ENCODE measurements at places on chromosomes 3 and 15.

- no peaks in the 10 kb centered on the region for H3K36me3 ChIP-seq
- no peak overlapping the region for H3K4me3 ChIP-seq
- no peak for DNase-seq
- H3K27ac ChIP-seq, result no peak overlapping the region
Observed at GRCh38 chr3:62803276-62803675, 71.9 kb downstream of the CADPS start.

DNA sequence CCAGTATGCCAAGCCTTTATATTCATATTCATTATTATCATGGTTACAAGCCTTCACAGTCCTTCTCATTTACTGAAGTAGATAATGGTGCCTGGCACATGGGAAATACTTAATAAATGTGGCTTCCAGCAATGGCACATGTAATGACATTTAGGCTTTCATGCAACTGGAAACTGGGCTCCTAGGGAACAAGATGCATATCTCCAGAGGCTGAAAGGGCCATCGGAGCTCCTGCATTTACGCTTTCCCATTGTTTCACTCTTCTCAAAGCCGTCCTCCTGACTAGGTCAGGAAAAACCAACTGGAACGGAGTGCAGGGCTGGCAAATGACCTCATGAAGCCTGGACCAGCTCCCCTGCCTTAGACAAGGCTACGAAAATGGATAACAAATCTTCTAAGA, 474.9 kb downstream of the MAGI1 start:
- no peaks in the 10 kb centered on the region for H3K27me3 ChIP-seq
- no peak overlapping the region for H3K27ac ChIP-seq
- H3K4me3 ChIP-seq, result no peak overlapping the region
- no peaks in the 10 kb centered on the region for H3K36me3 ChIP-seq
- no peaks in the 10 kb centered on the region for H3K4me1 ChIP-seq

- H3K4me1 ChIP-seq, result no peaks in the 10 kb centered on the region
- H3K27ac ChIP-seq, result no peak overlapping the region
- DNase-seq, result no peak
Observed at GRCh38 chr3:129933471-129933870, 40.0 kb upstream of the TMCC1 start.

DNA sequence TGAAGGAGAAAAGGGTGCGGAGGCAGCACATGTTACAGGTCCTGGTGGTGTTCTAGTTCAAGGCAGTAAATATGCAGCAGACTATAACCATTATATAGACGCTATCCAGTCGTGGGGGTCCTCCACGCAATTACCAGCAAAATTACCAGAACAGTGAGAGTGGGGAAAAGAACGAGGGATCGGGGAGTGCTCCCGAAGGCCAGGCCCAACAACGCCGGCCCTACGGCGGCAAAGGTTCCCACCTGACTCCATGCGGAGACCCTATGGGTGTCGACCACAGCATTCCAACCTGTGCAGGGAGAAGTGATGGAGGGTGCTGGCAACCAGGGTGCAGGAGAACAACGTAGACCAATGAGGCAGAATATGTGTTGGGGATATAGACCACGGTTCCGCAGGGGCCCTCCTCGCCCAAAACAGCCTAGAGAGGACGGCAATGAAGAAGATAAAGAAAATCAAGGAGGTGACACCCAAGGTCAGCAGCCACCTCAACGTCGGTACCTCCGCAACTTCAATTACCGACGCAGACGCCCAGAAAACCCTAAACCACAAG, 89.0 kb upstream of the TPM1 start:
- no peaks in the 10 kb centered on the region for H3K4me1 ChIP-seq
- DNase-seq, result no peak
- no peak overlapping the region for H3K4me3 ChIP-seq
- H3K27me3 ChIP-seq, result no peaks in the 10 kb centered on the region

DNA sequence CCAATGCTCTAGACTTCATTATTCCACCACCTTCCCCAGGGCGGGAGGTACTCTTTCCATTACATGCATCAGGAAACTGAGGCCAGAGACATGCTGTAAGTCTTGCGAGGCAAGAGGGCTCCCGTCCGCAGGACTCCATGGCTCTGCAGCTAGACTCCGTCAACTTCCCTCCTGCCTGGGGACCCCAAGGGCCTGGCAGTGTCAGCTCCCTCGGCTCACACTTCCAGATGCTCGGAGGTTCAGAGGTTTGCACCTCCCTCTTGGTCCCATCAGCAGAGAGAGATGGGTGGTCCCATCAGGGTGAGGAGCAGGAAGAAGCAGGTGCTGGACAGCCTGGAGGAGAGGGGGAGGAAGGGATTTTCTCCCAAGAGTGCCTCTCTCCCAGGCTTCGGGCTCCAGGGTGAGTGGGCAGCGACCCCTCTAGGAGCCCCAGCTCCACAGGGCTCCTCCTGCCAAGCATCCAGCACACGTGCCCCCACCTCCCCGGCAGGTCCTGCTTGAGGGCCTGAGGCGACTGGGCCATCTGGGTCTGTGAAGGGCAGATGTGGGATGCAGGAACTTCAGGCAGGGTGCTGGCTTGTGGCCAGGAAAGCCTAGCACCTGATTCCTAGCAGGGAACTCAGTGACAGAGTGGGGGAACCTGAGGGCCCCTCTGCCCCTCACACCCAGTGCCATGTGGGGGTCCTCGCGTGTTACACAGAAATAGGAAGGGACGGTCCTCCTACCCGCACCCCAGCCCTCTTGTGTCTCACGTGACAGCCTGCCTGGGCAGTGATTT, 9.3 kb downstream of the PAK6 start:
- DNase-seq, result peak; percentile 15
- H3K4me3 ChIP-seq, result no peak overlapping the region
- H3K27me3 ChIP-seq, result no peaks in the 10 kb centered on the region
- H3K27ac ChIP-seq, result no peak overlapping the region

- H3K4me3 ChIP-seq, result no peak overlapping the region
- DNase-seq, result no peak
- H3K27me3 ChIP-seq, result no peaks in the 10 kb centered on the region
- no peak overlapping the region for H3K27ac ChIP-seq
Observed at GRCh38 chr3:194736277-194736895, 50.7 kb downstream of the FAM43A start.

DNA sequence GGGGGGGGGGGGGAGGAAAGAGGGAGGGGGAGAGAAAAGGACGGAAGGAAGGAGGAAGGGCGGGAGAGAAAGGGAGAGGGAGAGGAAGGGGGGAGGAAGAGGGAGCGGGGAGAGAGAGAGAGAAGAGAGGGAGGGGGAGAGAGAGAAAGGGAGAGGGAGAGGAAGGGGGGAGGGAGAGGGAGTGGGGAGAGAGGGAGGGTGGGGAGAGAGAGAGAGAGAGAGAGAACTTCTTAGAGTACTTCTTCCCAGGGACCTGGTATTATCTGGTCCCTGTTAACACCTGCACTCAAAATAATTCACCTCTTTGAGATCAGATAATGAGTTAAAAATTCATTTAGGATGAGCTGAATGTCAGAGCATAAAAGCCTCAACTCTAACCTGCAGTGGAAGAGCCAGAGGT, 1.1 kb downstream of the SEC13 start:
- H3K27me3 ChIP-seq, result no peaks in the 10 kb centered on the region
- DNase-seq, result no peak
- peaks cover 42% of the 10 kb centered on the region for H3K36me3 ChIP-seq
- peak overlapping the region; percentile 97 for H3K4me3 ChIP-seq

GRCh38 chr3:73601011-73601410, 23.7 kb downstream of the PDZRN3 start:
- H3K4me3 ChIP-seq, result no peak overlapping the region
- H3K36me3 ChIP-seq, result no peaks in the 10 kb centered on the region
- no peak overlapping the region for H3K27ac ChIP-seq
- DNase-seq, result no peak

DNA sequence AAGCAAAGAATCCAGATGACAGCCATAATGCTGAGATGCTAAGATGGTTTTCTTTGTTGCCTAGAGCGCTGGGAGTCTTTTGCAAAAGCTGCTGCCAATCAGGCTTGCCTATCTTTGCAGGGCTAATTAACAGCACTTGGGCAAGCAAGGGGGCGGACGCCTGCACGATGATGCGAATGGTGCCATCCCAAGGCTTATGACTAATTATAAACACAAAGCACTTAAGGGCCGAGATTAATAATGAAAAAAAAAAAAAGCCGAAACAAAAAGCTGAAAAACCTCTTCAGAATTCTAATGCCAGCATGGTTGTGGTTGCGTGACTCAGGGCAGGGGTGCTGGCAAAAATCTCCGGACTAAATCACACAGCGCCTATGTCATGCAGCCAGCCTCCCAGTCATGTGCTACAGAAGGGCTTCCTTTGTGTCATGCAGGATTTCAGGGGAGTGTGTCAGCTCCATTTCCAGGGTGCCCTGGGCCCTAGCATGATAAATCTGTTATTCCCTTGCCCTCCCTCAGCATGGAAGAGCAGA, 185.0 kb upstream of the ANKRD28 start:
- no peak overlapping the region for H3K4me3 ChIP-seq
- no peak overlapping the region for H3K27ac ChIP-seq
- DNase-seq, result peak; percentile 32
- H3K36me3 ChIP-seq, result no peaks in the 10 kb centered on the region
- no peaks in the 10 kb centered on the region for H3K27me3 ChIP-seq
- H3K4me1 ChIP-seq, result no peaks in the 10 kb centered on the region

- no peak for DNase-seq
- H3K27me3 ChIP-seq, result no peaks in the 10 kb centered on the region
- H3K4me1 ChIP-seq, result peaks cover 41% of the 10 kb centered on the region
- peak overlapping the region; percentile 94 for H3K27ac ChIP-seq
- H3K36me3 ChIP-seq, result no peaks in the 10 kb centered on the region
- no peak overlapping the region for H3K4me3 ChIP-seq
Observed at GRCh38 chr3:125037498-125038150, 18.2 kb downstream of the HEG1 start.

DNA sequence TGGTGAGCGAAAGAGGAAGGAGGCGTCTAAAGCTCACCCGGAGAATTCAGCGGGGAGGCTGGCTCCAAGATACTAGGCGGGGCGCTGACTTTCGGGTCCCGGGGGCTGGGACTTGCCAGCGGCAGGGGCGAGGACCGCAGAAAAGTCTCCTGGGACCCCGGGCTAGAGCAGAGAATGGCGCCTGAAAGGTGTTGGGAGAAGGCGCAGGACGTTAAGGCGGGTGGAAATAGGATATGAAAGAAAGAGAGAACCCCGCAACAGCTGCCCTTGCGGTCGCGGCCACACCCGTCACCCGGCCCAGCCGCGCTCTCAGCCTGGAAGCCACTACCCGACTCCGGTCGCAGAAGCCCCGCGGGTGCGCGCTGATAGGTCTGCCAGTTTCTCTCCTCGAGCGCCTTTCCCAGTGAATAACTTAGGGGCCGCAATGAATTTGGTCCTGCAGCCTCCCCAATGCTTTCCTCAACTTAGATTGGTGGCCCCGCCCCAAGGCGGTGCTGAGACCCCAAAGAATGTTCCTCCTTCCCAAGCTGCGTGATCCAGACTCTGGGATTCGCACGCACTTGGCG, 604 bp downstream of the LTK start:
- H3K36me3 ChIP-seq, result peaks cover 4% of the 10 kb centered on the region

DNA sequence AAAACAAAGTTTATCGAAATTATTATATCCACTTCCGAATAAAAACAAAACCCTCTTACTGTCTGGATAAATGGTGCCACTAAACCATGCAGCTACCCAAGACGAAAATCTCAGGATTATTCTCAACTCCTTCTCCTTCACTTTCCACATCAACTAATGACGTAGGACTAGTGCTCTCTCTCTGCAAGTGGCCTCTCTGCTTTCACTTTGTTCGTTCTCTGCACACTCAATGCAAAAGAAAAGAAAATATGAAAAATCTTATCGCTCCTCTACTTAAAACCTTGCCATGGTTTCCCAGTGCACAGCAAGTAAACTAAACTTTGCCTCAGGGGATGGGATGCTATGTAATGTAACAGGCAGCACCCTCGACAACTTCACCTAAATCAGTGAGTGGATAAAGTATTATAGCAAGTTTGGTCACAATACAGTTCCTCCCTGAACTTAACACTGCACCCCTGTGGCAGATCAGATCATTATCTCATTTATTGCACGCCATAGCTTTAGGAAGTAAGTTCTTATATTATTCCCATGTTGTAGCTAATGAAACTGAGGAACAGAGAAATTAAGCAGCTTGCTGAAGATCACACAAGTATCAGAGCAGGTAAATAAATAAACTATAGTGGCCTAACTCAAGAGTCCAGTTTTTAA, 262.7 kb upstream of the GADL1 start:
- DNase-seq, result no peak
- peak overlapping the region; percentile 3 for H3K4me3 ChIP-seq
- no peaks in the 10 kb centered on the region for H3K4me1 ChIP-seq

GRCh38 chr3:155236473-155236872, 57.0 kb downstream of the STRIT1 start:
- H3K27me3 ChIP-seq, result no peaks in the 10 kb centered on the region
- H3K36me3 ChIP-seq, result no peaks in the 10 kb centered on the region
- H3K4me3 ChIP-seq, result no peak overlapping the region
- no peak for DNase-seq
- H3K27ac ChIP-seq, result no peak overlapping the region
- no peaks in the 10 kb centered on the region for H3K4me1 ChIP-seq

DNA sequence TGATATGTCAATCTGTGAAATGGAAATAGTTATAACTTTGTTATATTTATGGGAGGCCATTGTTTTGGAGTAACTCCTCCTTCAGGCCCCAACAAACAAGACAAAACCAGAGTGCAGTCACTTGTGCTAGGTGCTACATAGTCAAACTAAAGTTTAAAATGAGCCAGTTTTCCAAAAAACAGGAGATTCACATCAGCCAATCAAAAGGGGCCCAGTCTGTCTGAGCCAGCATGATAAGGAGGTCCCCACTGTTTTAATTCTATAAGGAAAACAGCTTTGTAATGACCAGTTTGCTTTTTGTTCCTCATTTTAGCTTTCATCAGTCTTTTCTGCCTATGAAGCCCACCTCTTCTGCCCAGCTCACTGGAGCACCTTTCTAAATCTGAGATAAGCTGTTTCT, 94.7 kb upstream of the SLC7A14 start:
- H3K27me3 ChIP-seq, result no peaks in the 10 kb centered on the region
- no peak overlapping the region for H3K4me3 ChIP-seq
- H3K27ac ChIP-seq, result no peak overlapping the region
- DNase-seq, result no peak
- no peaks in the 10 kb centered on the region for H3K4me1 ChIP-seq

DNA sequence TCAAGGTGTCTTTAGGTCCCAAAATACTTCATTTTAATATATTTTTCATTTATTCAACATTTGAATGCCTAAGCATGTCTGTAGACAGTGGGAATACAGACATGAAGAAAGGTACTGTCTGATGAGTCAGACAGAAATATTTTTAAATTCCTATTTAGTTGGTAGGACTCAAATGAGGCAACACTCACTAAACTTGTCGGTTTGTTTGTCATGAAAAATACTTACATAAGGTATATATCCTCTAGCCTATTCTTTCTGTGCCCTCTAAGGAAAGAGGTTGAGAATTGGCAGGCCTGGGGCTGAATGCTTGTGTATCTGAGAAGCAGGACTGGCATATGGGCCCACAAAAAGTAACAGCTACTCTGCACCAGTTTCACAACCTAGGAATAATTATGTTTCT, 423.6 kb upstream of the MDFIC2 start:
- no peak overlapping the region for H3K4me3 ChIP-seq
- H3K4me1 ChIP-seq, result no peaks in the 10 kb centered on the region
- H3K36me3 ChIP-seq, result no peaks in the 10 kb centered on the region
- H3K27me3 ChIP-seq, result no peaks in the 10 kb centered on the region
- no peak overlapping the region for H3K27ac ChIP-seq
- no peak for DNase-seq
